ENCODE measurements at places on chromosomes 12 and 14.
A peak's percentile ranks its signal among the peaks of the same experiment; 100 is the strongest.

DNA sequence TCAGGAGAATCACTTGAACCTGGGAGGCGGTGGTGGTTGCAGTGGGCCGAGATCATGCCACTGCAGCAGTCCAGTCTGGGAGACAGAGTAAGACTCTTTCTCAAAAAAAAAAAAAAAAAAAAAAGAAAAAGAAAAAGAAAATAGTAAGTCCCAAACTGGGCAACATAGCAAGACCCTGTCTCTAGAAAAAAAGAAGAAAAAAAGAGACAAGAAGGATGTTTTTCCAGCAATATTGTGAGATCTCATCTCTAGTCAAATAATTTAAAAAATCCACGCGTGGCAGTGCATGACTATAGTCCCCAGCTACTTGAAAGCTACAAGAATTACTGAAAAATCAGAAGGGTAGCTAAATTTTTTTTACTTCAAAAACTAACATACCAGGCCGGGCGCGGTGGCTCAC lies 8.0 kb downstream of the USP44 start:
- DNase-seq: no peak

- DNase-seq: peak; percentile 28
Observed at GRCh38 chr14:90599748-90600507, 203.1 kb downstream of the CALM1 start.

GRCh38 chr12:45034861-45035265 lies 16.0 kb downstream of the DBX2 start:
- no peak for DNase-seq

- no peak for DNase-seq
Observed at GRCh38 chr12:75587340-75588106, 76.1 kb upstream of the KRR1 start.
